CD4-positive, alpha-beta T cell treated with Interleukin-1 beta for 1 hour (primary cell): ENCODE measurements at places on chromosomes 16 and 17.

GRCh38 chr17:59620518-59621259 lies 994 bp downstream of the CLTC start:
- peak; percentile 41 for DNase-seq

GRCh38 chr17:36214918-36215317 lies 4.1 kb downstream of the CCL4L2 start:
- DNase-seq = no peak

GRCh38 chr16:67931712-67932461 lies at the start of gene CTRL:
TSS of gene CTRL (minus strand) at chr16:67931862. CDS start at chr16:67931852, 10 bp downstream.
- DNase-seq = no peak

GRCh38 chr17:29136998-29137730 lies 43.0 kb downstream of the MYO18A start:
- no peak for DNase-seq

GRCh38 chr16:81442220-81442915 lies 2.2 kb upstream of the CMIP start:
- no peak for DNase-seq

DNA sequence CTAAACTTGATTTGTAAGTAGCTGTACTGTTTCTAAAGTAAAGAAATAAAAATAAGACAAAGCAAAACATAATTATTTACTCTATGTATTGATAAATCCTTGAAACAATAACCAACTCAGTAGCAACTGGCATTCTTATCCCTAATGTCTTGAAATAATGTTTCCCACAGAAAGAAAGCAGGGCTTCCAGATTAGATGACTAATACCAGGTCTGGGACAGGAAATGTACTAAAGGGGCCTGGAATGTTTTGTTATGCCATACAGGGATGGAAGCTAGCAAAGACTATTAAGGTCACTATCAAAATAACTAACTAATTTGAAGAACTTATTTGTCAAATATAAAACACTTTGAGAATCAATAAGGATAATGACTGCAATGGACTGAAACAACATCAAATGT lies 82.1 kb downstream of the CFDP1 start:
- DNase-seq = no peak

DNA sequence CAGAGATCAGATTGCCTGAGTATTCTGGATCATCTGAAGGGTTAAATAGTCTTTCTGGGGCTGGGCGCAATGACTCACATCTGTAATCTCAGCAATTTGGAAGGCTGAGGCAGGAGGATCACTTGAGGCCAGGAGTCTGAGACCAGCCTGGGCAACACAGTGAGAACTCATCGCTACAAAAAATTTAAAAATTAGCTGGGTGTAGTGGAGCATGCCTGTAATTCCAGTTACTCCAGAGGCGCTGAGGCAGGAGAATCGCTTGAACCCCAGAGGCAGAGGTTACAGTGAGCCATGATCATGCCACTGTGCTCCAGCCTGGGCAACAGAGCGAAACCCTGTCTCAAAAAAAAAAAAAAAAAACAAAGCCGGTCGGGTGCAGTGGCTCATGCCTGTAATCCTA lies 15.7 kb downstream of the MVP start:
- no peak for DNase-seq

GRCh38 chr17:41559548-41559947 lies 12.3 kb downstream of the KRT9 start:
- no peak for DNase-seq

GRCh38 chr17:40290629-40291280 lies 3.1 kb downstream of the CDC6 start:
- DNase-seq = no peak

DNA sequence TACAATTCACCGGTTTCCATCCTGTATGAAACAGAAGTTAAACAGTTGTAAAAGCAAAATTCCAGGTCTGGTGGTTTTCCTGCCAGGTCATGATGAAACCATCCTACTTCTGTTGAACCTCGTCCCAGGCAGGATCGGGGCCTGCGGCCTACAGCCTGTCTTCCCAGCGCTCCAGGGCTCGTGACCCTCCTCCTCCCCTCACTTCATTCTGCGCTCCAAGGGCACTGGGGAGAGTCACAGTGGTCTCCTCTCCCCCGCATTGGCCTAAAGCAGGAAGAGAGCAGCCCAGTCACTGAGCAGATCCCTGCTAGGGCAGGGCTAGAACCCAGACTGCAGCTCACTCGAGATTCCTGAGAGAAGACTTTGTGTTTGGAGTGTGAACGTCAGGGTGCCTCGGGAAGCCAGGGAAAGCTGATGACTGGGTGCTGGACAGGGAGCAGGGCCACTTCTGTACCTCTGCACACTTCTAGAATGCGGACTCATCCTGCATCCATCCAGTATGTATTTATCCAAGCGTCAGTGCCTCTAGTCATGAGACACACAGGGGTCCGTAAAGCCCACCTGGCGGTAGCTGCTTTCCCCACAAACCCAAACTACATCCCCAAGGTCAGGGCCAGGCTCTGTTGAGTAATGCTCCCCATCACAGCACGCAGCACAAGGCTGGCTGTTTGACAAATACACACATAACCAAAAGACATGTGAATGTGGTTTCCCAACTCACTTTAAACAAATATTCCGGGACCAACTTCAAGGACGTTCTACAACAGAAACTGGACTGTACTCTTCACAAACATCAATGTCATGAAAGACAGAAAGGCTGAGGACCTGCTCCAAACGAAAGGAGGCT lies 1.7 kb upstream of the ITGAE start:
- no peak for DNase-seq

DNA sequence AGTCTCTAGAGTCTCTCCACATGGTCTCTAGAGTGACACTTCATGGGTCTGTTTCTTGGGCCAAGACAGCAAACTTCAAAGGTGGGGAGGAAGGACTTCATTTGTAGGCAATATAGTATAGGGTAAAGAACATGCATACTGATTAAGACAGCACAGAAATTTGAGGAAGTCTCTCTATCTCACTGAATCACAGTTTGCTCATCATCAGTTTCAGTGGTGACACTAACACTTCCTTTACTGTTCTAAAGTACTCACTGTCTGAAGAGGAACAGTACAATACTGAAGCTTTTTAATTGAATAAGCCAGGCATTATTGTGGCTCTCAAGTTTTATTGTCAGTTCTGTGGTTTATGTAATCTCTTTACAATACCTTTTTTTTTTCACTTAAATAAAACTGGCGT lies 656.4 kb upstream of the CDH8 start:
- DNase-seq = no peak

- DNase-seq = no peak
These were observed 82.8 kb downstream of the ASIC2 start for GRCh38 chr17:33210285-33210684.

- no peak for DNase-seq
These were observed 24.0 kb upstream of the VPS4A start for GRCh38 chr16:69286941-69287713.

- no peak for DNase-seq
These were observed 83.2 kb downstream of the SPECC1 start for GRCh38 chr17:20092261-20092867.

DNA sequence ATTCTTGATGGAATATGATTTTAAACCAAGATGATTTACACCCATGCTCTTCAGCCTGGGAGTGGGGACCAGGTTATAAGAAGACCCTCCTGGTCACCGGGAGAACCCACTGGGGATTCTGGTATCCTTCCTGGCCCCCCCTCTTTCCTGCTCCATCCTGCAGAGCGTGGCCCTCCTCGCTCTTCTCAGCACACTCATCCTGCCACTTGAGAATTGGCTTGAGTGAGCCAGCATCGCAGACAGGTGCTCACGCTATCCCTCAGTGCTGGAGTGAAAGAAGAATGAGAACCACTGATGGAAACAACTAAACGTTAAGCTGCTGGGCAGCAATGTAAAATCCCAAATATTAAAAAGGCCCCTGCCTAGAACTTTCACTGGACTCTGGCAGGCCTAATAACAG lies 98.0 kb downstream of the CYTH1 start:
- no peak for DNase-seq

- no peak for DNase-seq
These were observed 274.2 kb upstream of the SOX9 start for GRCh38 chr17:71846561-71847110.

DNA sequence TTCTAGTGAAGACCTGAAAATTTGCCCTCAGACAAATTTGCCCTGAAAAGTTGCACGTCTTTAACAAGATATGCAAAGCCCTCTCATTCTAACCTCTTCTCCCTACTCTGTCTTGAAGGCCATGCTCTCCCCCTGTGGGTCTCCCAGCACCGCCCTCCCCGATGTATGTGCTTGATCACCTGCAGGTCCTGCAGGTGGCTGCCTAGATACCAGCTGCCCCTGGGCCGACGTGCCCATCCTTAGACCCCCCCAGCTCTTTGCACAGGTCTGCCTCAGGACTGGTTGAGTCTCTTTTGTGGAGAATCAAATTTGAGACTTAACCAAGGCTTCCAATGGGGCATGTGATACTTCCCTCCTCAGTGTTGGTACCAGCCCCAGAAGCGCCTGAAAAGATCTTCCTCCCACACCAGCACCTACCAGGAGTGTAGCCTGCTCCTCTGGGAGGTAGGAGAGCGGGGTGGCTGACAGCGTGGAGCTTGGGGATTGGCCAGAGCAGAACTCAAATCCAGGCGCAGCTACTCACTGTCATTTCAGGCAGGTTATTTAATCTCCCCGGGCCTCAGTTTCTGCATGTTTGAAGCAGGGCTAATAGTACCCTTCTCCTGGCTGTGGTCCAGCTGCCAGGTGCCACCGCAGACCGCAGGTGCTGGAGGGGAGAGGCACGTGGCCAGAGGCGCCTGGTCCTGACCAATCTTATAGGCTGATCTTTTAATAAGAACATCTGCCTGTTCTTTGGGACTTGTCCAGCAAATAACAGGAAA lies 4.5 kb upstream of the MRPL38 start:
- DNase-seq = no peak

GRCh38 chr16:10862438-10862837 lies 14.6 kb upstream of the CIITA start:
- no peak for DNase-seq

GRCh38 chr16:8611886-8612600 lies 9.5 kb upstream of the METTL22 start:
- no peak for DNase-seq

GRCh38 chr17:48453447-48453846 lies 23.4 kb upstream of the SKAP1 start:
- peak; percentile 59 for DNase-seq

DNA sequence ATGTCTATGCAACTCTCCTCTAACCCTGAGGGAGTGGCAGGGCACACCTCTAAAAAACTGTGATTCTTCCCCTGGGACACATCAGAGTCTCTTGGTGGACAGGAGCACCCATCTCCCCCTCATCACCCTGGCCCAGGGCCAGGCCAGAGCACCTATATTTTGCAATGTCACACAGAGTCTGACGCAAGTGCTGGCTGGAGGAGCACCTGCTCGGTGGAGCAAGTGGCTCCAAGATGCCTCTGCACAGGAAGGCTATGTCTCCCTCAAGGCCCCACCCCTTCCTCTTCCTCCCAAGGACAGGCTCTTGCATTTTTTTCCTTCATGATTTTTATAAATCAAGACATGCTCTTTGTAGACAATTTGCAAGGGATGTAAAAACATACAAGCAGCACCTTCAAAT lies 13.3 kb downstream of the SNN start:
- no peak for DNase-seq

- no peak for DNase-seq
These were observed 30.3 kb upstream of the LRRC37A start for GRCh38 chr17:46264456-46265198.

GRCh38 chr17:76056882-76057281 lies 15.4 kb downstream of the SRP68 start:
- no peak for DNase-seq

GRCh38 chr16:49640581-49640980 lies 215.3 kb downstream of the ZNF423 start:
- DNase-seq = no peak

- no peak for DNase-seq
These were observed 26.6 kb upstream of the GPRC5B start for GRCh38 chr16:19911204-19911603.

GRCh38 chr16:48534601-48535340 lies 75.2 kb downstream of the N4BP1 start:
- no peak for DNase-seq

DNA sequence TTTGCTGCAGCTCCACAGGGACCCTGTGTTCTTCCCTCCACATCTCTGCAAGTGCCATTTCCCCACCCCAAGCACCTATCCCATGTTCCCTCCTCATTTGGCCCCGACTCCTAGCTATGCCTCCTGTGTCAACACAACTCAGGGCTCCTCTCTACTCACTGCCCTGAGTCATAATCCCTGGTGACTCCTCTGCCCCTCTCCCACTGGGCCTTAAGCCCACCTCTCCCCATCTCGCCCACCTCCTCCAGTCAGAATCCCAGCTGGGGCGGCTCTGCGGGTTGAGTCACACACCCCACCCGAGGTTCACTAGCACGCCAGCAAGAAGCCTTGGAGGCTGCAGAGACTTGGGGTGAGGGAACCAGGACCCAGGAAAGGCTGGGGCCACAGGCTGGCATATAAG lies 346.2 kb downstream of the FOXL1 start:
- no peak for DNase-seq

DNA sequence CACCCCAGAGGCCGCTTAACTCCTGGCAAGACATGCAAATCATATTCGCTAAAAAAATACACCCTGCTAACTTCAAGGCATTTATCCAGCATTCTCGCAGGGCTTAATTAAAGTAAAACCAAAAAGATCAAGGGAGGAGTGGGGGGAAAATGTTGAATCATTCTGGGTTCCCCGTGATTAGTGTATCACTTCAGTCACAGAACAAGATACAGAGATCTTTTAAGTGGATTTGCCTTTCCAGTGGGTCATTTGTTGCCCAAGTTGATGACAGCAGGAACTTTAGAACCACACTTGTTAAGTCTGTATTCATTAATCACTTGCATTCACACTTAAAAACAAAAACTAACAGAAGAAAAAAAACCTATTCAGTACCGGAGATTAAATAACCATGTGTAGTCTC lies 17.3 kb downstream of the CRYBA1 start:
- no peak for DNase-seq

DNA sequence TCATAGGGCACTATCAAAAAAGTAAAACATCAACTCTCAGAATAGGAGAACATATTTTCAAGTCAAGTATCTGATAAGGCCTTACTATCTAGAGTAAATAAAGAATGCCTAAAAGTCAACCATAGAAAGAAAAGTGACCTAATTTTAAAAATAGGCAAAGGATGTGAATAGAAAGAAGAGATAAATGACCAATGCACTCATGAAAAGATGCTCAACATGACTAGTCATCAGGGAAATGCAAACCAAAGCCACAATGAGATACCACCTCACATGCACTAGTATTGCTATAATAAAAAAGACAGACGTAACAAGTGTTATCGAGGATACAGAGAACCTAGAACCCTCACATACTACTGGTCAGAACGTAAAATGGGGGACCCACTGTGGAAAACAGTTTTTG lies 90.8 kb downstream of the DYNLRB2 start:
- no peak for DNase-seq

DNA sequence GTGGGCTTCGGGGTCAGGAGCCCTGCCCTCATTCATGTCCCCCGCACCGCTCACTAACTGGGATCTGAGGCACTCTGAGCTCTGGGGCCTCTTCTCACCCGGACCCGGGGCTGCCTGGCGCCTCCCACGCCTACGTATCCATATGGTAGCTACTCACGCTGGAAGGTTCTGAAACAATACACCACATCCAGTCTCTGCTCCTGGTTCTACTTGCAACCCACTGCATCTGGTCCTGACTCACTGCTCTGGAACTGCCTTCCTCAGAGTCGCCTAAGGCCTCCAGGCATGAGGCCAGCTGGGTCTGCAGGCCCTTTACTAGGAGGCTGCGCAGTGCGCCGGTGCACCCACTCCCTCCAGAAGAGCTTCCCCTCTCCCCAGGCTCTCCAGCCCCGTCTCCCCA lies 18.1 kb downstream of the USP36 start:
- DNase-seq = no peak

GRCh38 chr17:56158915-56159825 lies 5.9 kb downstream of the ANKFN1 start:
- no peak for DNase-seq
